Tibial artery (tissue), 4 donors: ENCODE measurements at places on chromosomes 4 and X.

GRCh38 chrX:5142644-5143043 is 1086.0 kb downstream of the NLGN4X start:
- DNase-seq: no peak

GRCh38 chr4:134276476-134276875 is 74.9 kb upstream of the PABPC4L start:
- no peak for DNase-seq

DNA sequence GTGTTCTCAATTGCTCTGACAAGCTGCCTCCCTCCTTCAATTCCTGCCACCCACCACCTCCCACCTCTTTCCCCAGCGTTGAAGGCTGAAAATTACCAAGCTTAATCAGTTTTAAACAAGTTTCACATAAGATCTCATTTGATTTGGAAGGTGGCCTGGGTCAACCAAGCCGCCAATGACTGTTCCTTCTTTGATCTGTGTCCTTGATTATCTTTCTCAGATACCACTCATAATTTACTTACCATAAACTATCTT is 211.4 kb downstream of the SLIT2 start:
- DNase-seq: no peak

- no peak for DNase-seq
These were observed 22.6 kb downstream of the RTL9 start for GRCh38 chrX:110381216-110381615.
